ENCODE measurements at places on chromosomes 11 and 22. TPM values are rescaled to one million over a fixed set of nuclear protein-coding genes. Genes with fewer than 3 reads are reported as not detected.

PSMC3 gene
- 74.2 TPM for polyA plus RNA-seq

SPI1 gene
- not detected for polyA plus RNA-seq

BRMS1 gene
- polyA plus RNA-seq: 6.8 TPM

APOBEC3G gene
- not detected for polyA plus RNA-seq

PDGFB gene
- 1.1 TPM for polyA plus RNA-seq

RFPL1 gene
- not detected for polyA plus RNA-seq

CNTF gene
- polyA plus RNA-seq: not detected

CDC42BPG gene
- not detected for polyA plus RNA-seq

APOL1 gene
- not detected for polyA plus RNA-seq

OR51F1 gene
- polyA plus RNA-seq: not detected

MAP6 gene
- 115 TPM for polyA plus RNA-seq
